ENCODE measurements at places on chromosomes 6 and 20.

GRCh38 chr6:105545228-105545920, 142.5 kb upstream of the PREP start:
- peak; percentile 17 for DNase-seq

- peak; percentile 62 for DNase-seq
These were observed 59.3 kb downstream of the KIF6 start for GRCh38 chr6:39665861-39666260.

GRCh38 chr6:22643780-22644179, 74.4 kb downstream of the HDGFL1 start:
- DNase-seq = no peak

- DNase-seq = no peak
These were observed 12.6 kb upstream of the GNMT start for GRCh38 chr6:42947950-42948349.

DNA sequence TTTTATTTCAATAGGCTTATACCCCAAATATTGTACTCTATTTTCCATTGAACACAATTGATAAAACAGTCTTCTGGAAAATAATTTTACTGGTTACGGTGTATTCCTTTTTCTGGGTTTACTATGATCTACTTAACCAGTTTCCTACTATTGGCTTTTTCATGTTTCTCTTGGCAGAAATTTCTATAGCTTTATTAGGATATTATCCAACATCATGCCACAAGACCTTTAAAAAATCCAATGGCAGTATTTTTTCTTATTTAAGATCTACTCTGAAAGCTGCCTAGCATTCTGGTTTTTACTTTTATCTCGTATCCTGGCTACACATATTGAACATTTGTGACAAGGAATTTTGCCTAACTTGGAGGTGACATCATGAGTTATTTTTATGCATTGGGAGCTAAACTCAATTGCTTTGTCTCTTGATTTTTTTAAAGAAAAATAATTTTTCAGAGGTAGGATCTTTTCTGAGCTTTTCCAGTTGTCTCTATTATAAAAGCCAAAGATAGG, 45.5 kb downstream of the SLC9A8 start:
- DNase-seq = peak; percentile 45

- DNase-seq = no peak
These were observed 29.1 kb upstream of the SGK1 start for GRCh38 chr6:134346932-134347545.

DNA sequence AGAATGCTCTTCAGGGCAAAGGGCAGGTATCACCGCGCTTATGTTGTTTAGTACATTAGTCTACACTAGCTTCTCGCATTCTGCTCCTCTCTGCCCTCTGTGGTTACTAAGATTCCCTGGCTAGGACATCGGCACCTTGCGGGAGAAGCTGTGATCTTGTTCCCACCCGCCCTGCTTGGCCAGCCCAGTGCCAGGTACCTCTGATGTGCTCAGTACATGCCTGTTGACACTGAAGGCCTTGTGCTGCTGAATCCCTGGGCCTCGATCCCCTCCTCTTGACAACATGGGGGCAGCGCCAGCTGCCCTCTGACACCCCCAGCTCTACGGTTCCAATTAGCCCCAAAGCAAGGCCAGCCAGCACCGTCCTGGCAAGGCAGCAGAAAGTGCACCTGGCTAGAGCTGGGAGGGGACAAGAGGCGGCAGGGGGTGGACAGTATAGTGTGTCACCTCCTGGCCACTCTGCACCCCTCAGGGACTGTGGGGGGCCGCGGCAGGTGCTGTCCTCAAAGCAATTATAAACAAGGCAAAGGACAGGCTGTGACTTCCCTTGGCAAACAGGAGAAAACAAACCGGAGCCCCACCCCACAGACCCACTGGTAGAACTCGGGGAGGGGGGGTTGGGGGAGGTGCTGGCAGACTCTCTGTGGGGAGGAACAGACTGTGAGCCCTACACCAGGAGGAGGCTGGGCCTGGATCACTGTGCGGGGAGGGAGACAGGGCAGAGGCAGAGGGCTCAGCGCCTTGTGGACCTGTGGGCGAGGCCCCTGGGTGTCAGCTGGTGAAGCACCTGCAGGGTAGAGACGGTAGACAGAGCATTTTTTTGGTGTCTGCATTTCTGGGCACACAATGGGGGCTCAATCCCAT, 7.1 kb downstream of the TFEB start:
- no peak for DNase-seq

DNA sequence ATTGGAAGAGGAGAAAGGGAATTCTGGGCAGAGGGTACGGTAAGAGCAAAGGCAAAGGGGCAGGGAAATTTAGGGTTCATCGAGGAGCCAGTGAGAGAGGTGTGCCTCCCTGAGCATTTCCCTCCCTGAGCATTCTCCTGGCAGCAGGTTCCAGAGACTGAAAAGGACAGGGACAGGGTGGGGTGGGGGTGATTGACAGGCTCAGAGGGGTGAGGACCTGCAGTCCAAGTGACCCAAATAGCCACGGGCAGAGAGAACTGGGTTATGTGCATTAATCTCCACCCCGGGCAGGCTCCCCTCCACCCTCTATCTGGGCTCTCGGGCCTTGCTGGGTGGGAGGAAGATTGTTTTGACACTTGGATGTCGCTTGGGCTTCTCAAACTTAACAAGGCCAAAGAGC, 69.5 kb downstream of the KCNB1 start:
- no peak for DNase-seq

- no peak for DNase-seq
These were observed 183.2 kb downstream of the DLL1 start for GRCh38 chr6:170107606-170108222.

GRCh38 chr20:51021067-51022025, 1.6 kb downstream of the KCNG1 start:
- peak; percentile 58 for DNase-seq

GRCh38 chr6:116175344-116175743, 49.4 kb upstream of the COL10A1 start:
- no peak for DNase-seq

- DNase-seq = no peak
These were observed 13.9 kb downstream of the AFDN start for GRCh38 chr6:167840526-167841179.
